ENCODE measurements at places on chromosomes 4 and X.

DNA sequence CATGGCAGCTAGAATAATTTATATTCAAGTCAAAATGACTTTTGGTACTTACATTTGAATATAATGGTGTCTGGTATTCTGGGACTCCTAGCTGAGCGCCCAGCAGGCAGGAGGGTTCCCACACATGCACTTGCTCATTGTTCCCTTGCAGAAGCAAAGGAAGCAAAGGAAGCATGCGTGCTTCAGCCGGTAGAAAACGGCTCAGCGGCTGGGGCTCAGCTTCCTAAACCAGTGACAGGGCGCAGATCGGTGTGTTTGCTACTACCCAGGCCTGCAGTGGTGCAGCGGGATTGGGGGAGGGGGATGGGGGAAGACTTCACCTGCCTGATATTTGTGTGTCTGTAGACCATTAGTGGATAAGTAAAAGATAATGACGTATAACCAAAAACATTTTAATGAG, 978.3 kb upstream of the TENM3 start:
- DNase-seq, result no peak

DNA sequence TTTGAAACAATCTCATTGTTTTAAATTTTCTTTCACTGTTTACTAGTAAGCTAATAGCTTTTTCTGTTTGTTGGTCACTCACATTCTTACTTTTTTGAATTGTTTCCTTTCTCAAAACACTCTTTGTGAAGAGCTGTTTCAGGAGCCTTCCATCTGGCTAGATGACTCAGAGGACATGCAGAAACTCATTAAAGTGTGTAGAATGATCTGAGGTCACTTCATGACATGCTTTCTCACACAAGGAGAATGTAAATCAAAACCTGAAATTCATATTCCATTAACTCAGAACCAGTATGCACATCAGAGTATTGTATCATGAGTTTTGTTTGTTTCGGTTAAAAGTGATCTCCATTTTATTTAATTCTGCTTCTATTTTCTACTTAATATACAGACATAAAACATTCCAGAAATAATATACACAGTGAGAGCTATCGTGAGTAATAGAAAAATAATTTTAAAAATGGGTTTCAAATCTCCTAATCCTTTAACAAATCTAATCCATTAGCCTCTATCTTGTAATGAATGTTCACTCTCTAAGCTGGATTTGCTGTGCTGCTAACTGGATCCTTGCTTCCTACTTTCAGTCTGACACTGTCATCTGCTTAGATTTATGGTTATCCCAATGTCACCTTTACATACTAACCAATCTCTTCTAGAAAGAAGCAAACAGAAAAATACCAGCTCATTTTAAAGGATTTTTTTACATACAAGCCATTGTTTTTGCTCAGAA, 449.6 kb downstream of the FSTL5 start:
- DNase-seq, result no peak

DNA sequence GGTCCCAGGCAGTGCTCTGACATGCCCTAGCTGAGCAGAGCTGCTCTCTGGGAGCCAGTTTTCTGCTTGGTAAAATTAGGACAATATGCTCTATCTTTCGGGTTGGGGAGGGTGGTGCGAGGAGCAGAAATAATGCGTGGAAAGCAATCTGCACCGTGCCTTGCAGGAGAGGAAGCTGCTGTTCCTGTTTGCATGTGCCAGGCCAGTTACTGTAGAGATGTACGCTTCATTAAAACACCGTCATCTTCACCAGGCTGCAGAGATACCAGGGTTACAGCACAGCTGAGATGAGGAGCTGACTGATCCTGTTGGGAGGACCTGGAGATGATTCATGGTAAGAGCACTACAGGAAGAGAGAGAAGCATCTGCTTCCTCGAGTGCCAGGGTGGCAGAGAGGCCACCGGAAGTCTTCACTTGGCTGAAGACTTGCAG, 29.5 kb upstream of the IRF2 start:
- DNase-seq, result peak; percentile 24

DNA sequence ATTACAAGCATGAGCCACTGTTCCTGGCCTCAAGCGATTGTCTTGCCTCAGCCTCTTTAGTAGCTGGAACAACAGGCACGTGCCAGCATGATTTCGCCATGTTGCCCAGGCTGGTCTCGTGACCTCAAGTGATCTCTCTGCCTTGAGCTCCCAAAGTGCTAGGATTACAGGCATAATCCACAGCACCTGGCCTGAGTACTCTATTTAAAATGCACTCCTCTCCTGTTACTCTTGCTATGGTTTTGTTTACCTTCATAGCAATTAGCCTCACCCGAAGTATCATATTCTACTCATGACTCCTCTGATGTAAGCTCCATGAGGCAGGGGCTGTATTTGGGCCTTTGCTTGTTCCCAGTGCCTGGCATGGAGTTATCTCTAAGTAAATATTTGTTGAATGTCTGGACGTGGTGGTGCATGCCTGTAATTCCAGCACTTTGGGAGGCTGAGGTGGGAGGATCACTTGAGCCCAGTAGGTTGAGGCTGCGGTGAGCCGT, 92.5 kb upstream of the SLC34A2 start:
- DNase-seq, result no peak

DNA sequence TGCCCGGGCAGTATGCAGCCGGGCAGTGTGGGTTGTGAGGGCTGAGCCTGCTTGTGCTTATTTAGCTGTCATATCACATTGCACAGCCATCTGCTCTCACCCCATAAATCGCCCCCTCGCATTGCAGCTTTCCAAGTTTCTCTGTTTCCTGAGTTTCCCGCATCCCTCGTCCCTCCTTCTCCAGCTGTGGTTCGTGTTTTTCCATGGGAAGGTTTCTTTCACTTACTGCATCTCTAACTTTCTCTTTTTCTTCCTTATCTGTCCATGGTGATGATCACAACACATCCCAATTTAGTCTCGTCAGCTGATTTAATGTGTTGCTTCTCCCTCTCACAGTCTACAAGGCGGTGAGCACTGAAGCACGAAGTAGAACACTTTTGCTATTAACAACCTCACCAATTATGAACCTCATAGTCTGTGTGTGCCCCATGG, 118.1 kb downstream of the ENPP6 start:
- DNase-seq, result no peak

DNA sequence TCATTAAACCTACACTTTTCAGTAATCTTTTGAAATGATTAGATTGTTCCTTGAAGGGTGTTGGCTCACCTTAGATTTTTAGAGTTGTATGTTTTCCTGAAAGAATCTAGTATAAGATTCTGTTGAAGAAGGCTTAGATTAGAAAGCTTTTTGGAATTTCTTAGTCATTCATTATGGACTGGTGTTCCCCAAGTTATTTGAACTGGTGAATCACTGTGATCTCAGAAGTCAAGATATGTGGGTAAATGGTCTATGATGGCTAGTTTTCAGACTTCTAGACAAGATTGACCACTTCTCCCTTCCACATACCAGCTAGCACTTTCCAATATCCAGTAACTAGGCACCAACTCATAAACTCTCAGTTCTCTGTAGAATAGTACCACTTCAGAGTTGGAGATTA, 138.1 kb downstream of the KDM6A start:
- no peak for DNase-seq

DNA sequence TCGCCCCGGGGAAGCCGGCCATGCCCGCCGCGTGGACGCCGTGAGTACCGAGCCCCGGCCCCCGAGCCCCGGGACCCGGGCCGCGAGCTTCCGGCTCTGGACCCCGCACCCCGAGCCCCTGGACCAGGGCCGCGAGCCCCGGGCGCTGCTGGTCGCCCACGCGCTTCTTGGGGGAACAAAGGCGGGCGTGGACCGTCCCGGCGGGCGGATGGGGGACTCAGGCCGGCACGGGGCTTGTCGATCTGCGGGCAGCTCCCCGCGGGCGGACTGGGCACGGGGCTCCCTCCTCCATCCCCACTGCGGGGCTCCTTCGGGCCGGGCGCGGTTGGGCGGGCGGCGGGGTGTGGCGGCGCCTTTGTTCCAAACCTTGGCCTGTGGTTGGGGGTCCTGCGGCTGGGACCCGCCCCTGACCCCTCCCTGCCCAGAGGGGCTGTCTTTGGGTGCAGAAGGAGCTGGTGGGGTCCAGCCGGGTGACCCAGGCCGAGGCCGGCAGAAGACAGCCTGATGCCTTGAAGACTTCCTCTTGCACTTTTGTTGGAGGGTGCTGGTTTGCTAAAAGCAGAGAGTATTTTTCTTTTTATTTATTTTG, 25.2 kb upstream of the ADD1 start:
- no peak for DNase-seq

- DNase-seq, result no peak
These were observed 407.7 kb downstream of the ARAP2 start for GRCh38 chr4:35836596-35836995.

DNA sequence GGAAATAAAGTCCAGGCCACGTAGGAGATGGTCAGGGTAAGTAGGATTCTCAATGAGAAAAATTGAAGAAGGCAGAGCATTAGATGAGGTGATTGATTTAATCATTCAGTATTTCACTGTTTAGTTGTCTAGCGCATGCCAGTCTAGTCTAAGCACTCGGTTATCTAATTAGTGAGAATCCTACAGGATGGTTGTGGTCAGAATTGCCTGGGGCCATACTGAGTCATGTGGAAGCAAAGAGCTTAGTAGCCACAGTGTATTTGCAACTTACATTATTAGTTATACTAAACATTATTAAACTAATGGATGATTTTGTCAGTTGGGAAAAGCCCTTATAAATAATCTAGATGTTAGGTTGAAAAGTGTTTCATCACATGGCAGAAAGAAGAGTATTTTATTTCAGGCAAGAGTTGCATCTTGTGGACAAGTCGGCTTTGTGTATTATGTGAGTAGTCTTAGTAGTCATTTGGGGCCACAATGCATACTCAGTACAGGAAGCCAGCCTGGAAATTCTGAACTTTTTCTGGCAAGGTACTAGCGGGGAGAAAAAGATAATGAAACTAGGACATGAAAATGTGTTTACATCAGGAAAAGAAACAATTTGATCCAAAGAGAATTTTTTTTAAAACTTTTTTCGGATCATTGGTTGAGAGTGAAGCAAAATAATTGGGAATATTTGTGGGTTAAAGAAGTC, 31.9 kb downstream of the CPEB2 start:
- DNase-seq, result no peak

GRCh38 chr4:174362340-174362739, 78.6 kb downstream of the CEP44 start:
- no peak for DNase-seq

- DNase-seq, result no peak
These were observed 16.4 kb downstream of the TMEM154 start for GRCh38 chr4:152663203-152664066.

GRCh38 chrX:54530357-54530900, 410 bp downstream of the GNL3L start:
- DNase-seq, result peak; percentile 13

- DNase-seq, result no peak
These were observed 295.8 kb upstream of the SLC7A11 start for GRCh38 chr4:138537731-138538490.

DNA sequence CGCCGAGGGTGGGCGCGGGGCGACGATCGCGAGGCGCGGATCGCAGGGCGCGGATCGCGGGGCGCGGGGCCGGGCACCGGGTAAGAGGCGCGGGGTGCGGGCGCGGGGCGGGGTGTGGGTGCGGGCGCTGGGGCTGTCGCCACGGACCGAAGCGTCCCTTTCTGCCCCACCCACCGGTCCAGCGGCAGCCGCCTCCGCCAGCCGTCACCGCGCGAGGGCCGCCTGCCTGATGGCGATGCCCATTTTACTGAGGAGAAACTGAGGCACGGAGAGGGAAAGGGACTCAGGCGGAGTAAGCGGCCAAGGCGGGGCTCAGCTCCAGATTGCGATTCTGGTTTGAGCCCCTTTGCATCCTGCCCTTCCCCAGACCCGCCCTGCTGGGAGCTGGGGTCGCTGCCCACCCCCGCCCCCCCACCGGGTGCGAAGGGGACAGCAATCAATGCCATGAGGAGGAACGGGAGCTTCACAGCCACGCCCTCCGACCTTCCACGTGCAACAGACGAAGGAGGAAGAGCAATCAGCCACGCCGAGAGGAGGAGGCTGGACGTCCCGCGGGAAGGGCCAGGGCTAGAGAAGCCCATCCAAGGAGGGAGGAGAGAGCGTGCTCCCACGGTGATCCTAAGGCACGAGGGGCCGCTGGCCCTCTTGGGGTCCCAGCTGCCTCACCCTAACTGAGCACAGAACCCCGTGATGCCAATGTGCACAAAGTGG, 10.9 kb upstream of the MAN2B2 start:
- no peak for DNase-seq

- no peak for DNase-seq
These were observed 147.8 kb downstream of the PAPSS1 start for GRCh38 chr4:107572281-107572680.

GRCh38 chr4:168514249-168514852, 17.5 kb downstream of the PALLD start:
- DNase-seq, result peak; percentile 52

DNA sequence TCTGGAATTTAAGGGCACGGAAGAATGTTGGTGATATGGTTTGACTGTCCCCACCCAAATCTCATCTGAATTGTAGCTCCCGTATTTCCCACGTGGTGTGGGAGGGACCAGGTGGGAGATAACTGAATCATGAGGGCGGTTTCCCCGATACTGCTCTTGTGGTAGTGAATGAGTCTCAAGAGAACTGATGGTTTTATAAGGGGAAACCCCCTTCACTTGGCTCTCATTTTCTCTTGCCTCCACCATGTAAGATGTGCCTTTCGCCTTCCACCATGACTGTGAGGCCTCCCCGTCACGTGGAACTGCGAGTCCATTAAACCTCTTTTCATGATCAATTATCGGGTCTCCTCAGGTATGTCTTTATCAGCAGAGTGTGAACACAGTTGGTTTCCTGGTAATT, 25.6 kb upstream of the DHRSX start:
- DNase-seq, result no peak

GRCh38 chrX:134981910-134982309, 8.9 kb upstream of the SMIM10 start:
- DNase-seq, result no peak

DNA sequence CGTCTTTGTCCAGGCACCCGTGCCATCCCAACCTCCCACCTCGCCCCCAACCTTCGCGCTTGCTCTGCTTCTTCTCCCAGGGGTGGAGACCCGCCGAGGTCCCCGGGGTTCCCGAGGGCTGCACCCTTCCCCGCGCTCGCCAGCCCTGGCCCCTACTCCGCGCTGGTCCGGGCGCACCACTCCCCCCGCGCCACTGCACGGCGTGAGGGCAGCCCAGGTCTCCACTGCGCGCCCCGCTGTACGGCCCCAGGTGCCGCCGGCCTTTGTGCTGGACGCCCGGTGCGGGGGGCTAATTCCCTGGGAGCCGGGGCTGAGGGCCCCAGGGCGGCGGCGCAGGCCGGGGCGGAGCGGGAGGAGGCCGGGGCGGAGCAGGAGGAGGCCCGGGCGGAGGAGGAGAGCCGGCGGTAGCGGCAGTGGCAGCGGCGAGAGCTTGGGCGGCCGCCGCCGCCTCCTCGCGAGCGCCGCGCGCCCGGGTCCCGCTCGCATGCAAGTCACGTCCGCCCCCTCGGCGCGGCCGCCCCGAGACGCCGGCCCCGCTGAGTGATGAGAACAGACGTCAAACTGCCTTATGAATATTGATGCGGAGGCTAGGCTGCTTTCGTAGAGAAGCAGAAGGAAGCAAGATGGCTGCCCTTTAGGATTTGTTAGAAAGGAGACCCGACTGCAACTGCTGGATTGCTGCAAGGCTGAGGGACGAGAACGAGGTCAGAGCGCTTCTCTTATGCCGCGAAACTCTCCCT, at the start of gene TET2:
Gene TET2 (plus strand): TSS at position 601 of the 740 bp plus-strand sequence. CDS start 87,067 bp downstream, outside the sequence.
- DNase-seq, result peak; percentile 85

GRCh38 chr4:62360156-62360545, 1160.0 kb downstream of the ADGRL3 start:
- no peak for DNase-seq
